ENCODE measurements at places on chromosomes 1 and 21. TPM values are rescaled to one million over a fixed set of nuclear protein-coding genes. Genes with fewer than 3 reads are reported as not detected.

- DNase-seq = no peak
These were observed 762.1 kb upstream of the NEGR1 start for GRCh38 chr1:73044241-73045036.

- DNase-seq = no peak
These were observed 17.1 kb downstream of the ZP4 start for GRCh38 chr1:237873487-237874211.

GRCh38 chr1:193767886-193768285, 581.5 kb upstream of the B3GALT2 start:
- no peak for DNase-seq

The DIO1 gene
- not detected for total RNA-seq

The NEXN gene
- total RNA-seq = 365 TPM
